ENCODE measurements at places on chromosomes 12 and 14.
A peak's percentile ranks its signal among the peaks of the same experiment; 100 is the strongest.

GRCh38 chr12:124809391-124809790 is 54.3 kb downstream of the SCARB1 start:
- no peak for DNase-seq

- peak; percentile 37 for DNase-seq
Observed at GRCh38 chr14:50047274-50047676, 69.1 kb downstream of the VCPKMT start.

DNA sequence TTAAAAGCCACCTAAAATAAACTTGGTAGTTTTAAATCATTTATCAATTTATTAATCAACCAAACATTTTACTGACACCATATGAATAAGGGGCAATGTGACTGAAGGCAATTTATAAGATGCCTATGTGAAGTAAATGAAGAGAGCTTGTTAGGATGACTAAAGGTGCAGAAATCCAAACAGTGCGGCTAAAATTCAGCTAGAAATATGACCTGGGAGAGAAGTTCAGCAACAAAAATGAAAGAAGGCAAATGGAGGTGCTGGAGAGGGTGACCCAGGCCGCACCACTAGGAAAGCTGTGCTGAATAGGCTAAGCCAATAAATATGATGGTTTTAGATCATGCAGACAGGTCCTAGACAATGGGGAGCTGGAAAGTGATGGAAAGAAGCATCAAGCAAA is 403.7 kb downstream of the BTG1 start:
- no peak for DNase-seq

GRCh38 chr12:113852695-113853490 is 113.2 kb downstream of the RBM19 start:
- no peak for DNase-seq

DNA sequence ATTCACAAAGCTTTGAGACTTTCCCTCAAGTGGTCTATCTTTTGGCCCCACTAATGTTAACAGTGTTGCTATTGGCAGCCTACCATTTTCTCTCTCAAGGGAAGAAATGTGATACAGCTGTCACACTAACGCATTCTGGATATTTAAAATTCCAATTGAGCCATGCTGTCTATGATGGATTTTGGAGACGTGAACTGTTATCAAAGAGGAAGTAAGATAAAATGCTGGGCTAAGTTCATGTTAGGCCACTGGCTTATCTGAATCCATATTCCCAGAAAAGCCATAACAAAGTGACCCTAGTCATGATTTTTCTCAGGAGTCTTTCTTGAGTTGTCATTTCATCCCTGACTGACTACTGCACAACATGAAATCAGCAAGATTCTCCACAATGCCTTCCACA is 200.2 kb downstream of the PHLDA1 start:
- DNase-seq: no peak

DNA sequence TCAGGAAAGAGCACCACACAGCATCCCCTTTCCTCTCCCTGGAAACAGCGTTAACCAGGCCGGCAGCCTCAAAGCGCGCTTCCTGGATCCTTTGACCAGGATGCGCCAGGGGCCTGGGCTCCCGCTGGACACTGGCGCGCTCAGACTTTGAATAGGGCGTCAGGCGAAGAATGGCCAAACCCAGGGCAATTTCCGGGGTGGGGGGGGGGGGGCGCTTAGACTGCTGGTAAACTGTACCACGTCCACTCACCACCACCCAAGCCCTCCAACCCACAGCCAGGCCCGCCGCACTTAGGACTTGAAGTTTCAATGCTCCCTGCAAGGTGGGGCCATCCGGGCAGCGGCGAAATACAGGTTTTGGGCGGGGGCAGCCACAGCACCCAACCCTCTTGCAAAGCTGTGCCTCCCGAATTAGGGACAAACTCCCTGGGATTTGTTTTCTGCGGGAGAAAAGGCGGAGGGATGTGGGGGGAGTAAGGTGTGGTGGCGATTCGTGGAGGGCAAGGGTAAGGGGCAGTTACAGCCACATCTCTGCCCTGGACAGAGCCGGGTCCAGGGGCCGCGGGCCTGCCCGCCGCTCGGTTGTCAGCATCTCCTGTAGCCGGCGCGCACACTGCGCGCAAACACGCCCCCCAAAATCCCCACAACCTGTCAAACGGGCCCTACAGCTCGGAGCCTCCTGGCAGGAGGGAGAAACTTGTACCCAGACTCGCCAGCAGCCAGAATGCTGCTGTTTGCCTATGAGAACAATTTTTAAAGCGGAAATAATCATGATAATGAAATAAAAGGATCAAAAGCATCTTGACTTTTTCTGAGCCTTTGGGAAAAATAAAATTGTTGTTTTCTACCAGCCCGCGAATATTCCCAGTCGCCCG is 958 bp downstream of the RTN1 start:
- no peak for DNase-seq

DNA sequence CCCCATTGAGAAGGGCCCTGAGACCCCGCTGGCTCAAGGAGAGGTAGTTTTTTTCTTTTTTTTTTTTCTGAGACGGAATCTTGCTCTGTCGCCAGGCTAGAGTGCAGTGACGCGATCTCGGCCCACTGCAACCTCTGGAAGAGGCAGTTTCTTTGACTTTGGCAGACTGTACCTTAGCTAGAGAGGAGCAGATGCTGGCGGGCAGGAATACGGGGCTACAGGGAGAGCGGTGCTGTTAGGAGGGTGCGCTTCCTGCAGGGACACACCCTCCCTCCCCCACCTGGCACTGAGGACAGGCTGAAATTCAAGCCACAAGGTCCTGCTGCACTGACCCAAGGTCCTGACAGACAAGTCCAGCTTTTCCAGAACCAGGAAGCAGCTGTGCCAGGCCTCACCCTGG is 32.2 kb upstream of the NUDT14 start:
- no peak for DNase-seq

GRCh38 chr12:63298386-63298930 is 147.5 kb upstream of the AVPR1A start:
- no peak for DNase-seq

GRCh38 chr12:738712-739111 is 13.7 kb upstream of the WNK1 start:
- no peak for DNase-seq

- no peak for DNase-seq
Observed at GRCh38 chr14:93018366-93018765, 95.4 kb downstream of the CHGA start.

- DNase-seq: peak; percentile 18
Observed at GRCh38 chr12:117686911-117687377, 281.8 kb downstream of the KSR2 start.

DNA sequence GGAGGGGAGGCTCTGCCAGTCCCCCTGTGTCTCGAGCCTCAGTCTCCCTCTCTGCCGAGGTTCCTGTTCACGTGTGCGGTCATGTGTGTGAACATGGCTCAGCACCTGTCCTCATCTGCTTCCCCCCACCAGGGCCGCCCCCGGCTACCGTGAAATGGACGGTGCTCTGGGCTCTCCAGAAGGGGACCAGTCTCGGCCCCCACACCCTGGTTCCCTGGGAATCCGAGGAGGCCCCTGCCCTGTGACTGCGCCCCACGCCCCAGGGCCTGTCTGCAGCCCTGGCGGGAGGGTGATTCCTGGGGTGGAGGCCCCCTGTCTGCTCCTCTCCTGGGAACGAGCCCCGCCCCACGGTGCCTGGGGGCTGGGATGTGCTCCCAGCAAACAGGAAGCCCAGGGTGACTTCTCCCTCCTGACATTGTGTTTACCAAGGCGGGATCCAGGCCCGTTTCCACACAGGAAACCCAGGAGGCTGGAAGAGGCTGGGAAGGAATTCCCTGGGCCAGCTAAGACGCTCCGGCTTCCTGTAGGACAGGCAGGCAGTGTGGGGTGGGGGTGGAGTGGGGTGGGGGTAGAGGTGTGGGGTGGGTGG is 46.6 kb downstream of the KIF26A start:
- DNase-seq: no peak

DNA sequence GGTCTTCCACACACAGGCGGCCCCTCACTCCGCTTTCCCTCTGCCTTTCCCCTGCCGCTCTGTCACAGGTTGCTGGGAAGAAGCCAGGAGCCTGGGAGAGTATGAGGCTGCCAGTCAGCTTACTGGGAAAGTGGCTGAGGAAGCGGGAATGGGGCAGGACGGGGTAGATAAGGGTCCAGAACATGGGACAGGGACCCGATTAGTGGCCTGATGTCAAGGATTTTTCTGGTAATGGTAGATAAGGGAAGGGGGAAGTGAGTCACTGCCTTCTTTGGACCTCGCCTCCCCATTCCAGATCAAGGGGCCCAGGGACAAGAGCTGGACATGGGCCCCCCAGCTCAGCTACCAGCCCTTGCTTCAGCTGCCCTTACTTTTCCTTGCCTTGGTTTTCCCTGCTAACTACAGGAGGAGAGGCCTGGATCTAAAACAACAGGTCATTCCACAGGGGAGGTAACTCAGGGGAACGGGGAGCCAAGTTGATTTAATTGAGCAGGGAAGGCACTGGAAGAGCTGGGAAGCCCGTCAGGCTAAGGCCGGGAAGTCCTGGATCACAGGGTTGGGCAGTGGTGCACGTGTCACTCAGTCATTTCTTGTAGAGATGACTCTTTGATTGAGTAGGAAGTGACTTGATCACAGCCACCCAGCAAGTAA is 3.5 kb upstream of the LPAR5 start:
- no peak for DNase-seq

GRCh38 chr14:61190341-61190740 is 90.8 kb downstream of the TMEM30B start:
- DNase-seq: no peak

GRCh38 chr14:80809663-80810062 is 131.9 kb downstream of the CEP128 start:
- DNase-seq: no peak

DNA sequence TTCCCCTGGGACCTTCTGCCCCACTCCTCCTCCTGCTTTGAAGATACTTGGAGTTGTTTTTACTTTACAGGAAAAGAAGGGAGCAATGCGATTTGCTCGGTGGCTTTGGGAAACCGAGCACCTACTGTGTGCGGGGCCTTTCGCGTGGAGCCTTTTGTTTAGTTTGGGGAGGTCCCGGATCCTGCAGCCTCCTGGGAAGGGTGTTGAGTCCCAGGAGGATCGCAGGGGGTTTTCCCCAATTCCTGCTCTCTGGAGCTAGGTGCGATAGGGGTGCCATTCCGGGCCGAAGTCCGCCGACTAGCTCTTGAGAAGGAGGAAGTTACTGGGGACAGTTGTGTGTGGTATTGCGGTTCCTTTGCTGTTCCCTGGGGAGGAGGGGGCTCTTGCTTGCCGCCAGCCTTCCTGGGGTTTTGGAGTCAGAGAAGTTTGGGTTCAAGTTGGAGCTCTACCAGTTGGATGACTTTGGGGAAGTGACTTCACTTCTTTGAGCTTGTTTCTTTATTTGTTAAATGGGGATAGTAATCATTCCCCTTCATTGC is 1.1 kb downstream of the BRI3BP start:
- DNase-seq: no peak

- DNase-seq: no peak
Observed at GRCh38 chr12:29589851-29590250, 92.4 kb upstream of the OVCH1 start.

DNA sequence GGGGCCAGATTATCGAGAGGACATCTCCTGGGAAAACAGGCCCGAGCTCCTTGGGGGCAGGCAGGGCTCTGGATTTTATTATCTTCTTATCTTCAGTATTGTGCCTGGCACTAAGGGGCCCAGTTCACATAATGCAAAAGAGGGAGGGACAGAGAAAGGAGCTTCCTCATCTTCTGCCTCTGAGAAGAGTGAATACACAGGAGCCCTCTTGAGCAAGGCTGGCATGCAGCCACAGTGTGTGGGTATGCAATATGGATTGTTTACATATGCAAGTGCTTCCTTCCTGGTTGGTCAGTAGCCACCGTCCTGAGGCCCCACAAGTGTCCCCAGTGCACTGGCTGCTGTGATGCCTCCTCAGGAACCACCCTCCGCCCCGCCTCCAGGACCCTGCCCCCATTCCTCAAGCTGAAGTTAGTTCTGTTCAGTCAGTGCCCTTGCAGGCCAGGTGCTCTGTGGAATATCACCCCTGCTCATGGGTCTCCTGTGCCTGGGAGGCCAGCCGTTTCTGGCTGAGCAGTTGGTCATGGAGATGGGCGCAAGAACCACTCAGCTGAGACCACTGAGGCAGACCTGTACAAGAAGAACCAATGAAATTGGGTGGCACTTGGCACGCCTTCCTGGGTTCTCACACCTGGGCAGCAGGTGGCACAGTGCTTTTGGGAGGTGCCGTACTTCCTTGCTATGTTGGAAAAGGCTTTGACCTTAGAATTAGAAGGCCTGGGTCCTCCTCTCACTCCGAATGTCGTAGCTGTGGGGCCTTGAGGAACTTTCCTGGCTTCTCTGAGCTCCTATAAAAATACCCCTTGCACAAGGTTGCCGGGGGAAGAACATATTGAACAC is 35.1 kb upstream of the ACTN1 start:
- DNase-seq: peak; percentile 77

GRCh38 chr12:108232565-108232964 is 103.5 kb downstream of the WSCD2 start:
- DNase-seq: no peak

GRCh38 chr12:67539946-67540345 is 108.6 kb upstream of the DYRK2 start:
- DNase-seq: no peak

- no peak for DNase-seq
Observed at GRCh38 chr14:82394916-82395315, 861.3 kb upstream of the SEL1L start.

DNA sequence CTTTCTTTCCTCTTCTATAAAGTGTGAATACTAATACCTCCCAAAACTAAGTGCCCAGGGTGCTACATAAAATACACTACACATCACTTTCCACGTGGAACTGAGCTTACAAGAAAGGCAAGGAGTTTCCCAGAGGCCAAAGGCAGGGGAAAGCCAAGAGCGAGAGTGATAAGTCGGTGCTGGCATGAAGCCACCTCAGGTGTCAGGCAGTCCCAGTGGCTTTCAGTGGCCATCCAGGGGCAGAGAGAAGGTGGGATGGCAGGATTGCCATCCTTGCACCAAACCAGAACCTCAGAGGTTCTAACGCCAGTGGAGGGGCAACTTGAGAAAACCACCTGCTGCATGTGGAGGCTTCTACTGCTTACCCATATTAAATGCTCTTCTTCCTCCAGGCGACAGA is 79.7 kb upstream of the DIO3 start:
- DNase-seq: no peak

DNA sequence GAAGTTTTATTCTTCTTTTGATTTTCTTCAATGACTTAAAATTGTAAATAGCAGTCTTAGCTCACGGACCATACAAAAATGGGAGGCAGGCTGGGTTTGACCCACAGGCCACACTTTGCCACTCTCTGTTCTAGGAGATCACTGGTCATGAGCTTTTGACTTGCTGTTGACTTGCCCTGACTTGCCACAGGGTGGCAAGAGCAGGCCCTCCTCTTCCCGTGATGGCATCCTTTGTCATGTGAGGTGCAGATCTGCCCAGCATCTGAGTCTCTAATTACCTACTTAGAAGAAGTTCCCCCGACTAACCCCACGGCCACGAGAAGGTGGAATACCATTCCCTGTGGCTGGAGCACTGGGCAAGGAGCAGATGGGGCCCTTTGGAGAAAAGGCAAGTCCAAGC is 81.0 kb upstream of the SCAF11 start:
- DNase-seq: no peak

- DNase-seq: no peak
Observed at GRCh38 chr14:91929700-91930099, 17.8 kb downstream of the FBLN5 start.

- DNase-seq: no peak
Observed at GRCh38 chr12:40825156-40825555, 132.9 kb downstream of the CNTN1 start.

Measured in BE2C (cell line).